Hematopoietic multipotent progenitor cell treated with erythropoietin and hydrocortisone succinate and interleukin-3 and kit ligand, for 15 days (in vitro differentiated cells): ENCODE measurements at places on chromosomes 5 and 9.

GRCh38 chr9:134433101-134433500, 106.8 kb downstream of the RXRA start:
- no peak for DNase-seq

DNA sequence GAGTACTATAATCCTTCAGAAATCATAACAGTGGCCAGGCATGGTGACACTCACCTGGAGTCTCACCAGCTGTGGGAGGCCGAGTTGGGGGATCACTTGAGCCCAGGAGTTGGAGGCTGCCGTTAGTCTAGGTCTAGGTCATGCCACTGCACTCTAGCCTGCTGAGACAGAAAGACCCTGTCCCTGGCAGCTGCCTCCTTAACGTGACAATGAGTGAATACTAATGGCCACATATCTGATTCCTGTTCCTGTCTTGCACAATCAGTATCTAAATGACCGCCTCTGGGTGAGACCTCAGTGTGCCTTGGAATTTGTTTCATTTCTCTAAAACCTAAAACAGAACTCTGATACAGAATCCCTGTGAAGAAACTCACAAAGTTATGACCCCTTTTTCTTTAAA, 131.0 kb upstream of the DAB2 start:
- DNase-seq, result no peak

- no peak for DNase-seq
Observed at GRCh38 chr5:151864061-151864748, 60.4 kb downstream of the GLRA1 start.

DNA sequence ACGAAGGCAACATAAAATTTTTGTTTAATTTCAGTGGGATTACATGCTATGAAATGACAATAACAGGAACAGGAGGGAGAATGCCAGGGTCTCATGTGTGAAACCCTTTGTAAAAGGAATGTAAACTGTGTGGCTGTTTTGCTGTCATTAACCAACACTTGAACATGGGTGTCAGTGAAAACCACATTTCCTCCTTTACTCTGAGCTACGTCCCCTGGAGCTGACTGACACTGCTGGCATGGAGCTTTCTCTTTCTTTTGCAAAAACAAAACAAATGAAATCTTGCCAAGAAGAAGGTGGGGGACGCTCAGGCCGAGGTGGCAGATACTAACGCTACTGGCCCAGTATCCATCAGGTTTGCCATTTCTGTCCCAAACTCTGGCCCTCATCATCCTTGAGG, 121.4 kb downstream of the DMRT2 start:
- DNase-seq, result no peak

GRCh38 chr9:136354592-136355085, 8.9 kb downstream of the DNLZ start:
- no peak for DNase-seq

DNA sequence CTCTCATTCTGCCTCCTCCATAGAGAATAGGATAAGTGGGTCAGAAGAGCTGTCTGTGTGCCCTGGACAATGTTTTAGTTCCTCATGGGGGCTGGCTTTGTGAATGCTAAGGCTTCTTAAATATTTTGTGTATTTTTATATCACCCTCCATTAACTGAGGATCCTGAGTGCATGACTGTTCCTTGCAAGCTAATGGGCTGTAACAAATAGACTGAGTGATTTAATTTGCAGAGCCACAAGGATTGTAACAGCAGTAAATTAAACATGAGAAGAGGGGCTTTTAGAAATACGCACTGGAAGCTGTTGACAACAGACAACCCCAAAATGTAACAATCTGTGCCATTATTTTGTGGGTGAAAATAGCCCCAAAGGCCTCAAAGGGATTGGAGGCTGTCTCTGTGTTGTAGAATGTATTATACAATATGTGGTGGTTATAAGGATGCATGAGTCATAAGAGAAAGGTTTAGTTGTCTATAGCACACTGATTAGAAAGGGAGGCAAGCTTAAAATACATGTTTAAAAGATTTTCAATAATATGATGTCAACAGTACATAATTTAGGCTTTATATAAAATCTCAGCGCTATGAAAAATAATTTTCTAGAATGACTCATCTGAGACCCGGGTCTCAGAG, 152.7 kb upstream of the ACTBL2 start:
- no peak for DNase-seq
